ENCODE measurements at places on chromosomes 7 and 10. TPM values are rescaled to one million over a fixed set of nuclear protein-coding genes. Genes with fewer than 3 reads are reported as not detected.

DNA sequence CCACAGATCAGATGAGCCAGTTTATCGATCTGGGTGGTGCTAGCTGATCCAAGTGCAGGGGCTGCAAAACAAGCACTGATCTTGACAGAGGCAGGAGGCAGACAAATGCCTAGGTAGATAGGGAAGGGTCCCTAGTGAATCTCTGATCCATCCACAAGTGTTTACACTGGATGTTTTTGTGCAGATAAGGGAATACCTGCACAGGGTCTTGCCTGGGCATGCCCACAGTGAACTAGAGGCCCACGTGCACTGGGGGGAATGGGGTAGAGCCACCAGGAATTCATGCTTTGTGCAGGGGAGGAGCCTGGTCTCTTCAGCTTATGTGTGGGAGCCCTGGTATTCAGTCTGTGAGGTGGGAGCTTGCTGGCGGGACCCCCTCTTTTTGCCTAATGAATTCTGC lies 50.3 kb downstream of the SDHAF3 start:
- DNase-seq, result no peak

- DNase-seq, result peak; percentile 49
Observed at GRCh38 chr7:157347217-157347904, 10.6 kb downstream of the DNAJB6 start.

DNA sequence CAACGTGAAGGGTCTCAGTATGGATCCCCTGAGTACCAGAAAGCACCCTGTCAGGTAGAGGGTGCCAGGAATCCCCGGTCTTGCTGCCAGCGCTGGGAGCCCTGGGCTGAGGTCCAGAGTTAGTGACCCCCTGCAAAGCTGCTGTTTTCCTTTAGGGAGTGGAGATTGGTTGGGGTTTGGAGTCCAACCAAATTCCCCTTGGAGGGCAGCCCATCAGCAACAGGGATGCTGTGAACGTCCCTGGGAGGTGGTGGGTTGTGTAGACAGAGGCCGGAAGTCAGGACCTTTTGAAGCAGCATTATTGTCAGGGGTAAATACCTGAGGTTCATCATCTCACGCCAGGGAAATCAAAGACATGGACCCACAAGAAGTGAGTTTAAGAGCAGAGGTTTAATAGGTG lies 104.2 kb downstream of the COL26A1 start:
- DNase-seq, result no peak

Gene TRIM74
- 1.0 TPM for total RNA-seq

DNA sequence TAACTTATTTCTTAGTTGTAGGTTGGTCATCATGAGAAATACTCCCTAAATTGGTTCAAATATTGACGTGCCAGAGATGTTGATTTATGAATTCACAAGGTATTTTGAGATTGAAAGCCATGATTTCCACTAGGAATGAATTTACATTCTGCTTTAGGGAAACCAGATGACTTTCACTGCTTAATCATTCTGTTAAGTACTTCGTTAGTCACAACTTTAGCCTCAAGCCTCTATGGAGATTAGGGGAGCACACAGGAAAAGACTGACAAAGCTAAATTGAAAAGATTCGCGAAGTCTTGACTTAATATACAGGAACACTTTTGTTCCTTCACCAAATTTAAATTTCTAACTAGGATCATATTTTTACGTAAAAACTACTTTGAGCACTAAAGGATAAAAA lies 250.4 kb upstream of the CACNA2D1 start:
- DNase-seq, result no peak

Gene IFIT3
- total RNA-seq, result 1.1 TPM

DNA sequence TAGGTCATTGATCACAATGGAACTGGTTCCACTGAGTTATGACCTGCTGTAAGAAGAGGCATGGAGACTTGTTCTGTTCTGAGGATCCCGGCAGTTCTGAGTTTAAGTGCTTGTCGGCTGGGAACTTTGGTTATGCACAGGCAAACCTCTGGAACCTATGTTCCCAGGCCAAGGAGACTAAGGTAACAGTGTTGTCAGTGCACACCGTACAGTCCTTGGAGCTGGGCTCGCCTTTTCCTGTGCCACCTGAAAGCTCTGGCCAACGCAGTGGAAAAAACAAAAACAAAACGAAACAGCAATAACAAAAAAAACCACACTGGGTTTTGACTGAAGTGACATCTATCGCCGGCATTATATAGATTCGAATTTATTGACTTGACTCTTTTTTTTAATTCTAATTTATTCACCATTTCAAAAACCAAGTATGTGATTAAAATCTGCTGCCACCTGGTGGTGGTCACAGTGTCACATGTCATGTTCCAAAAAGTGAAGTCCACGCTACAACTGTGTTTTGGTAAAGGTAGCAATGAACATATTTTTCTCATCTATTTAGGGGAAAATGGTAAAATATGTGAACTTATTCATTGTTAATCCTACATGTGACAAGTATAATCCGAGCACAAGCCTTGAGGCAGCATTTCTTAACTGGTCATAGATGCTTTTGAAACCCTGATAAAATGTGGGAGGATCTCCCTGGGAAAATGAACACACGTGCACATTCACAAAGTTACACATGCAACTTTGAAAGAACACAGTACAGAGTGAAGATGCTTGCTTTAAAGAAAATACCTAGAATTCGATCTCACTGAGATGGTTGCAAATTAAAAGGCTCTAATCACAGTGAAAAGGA lies 113.8 kb upstream of the PPP2R2D start:
- DNase-seq, result peak; percentile 8

GRCh38 chr10:3955493-3955892 lies 170.5 kb upstream of the KLF6 start:
- no peak for DNase-seq

Gene FZD1
- 3.7 TPM for total RNA-seq

DNA sequence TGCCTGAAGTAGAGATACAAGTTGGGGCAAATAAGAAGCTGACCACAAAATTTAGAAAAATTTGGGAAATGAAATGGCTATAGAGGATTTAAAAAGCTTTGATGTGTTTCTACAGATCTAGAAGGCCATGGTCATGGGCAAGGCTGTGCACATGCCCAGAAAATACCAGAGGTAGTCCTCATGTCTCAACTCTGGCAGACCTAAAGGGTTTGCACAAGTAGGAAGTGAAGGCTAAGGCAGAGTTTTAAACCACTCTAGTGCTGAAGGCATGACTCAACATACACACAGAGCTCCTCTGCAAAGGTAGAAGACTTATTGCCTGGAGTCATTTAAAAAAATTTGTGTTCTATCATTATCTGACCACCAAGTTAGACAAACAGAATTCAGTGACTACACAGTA lies 364.6 kb downstream of the CCSER2 start:
- DNase-seq, result no peak

Data from HCT116 (cell line).